Stimulated activated CD8-positive, alpha-beta memory T cell treated with anti-CD3 and anti-CD28 coated beads, Interleukin-7, amount 100 ng/mL, for 24 hours (primary cell): ENCODE measurements at places on chromosomes 13 and 19.

- no peak for DNase-seq
Measured at GRCh38 chr19:48756686-48757085, 1.4 kb downstream of the FGF21 start.

GRCh38 chr13:68304286-68304893 lies 1074.3 kb upstream of the PCDH9 start:
- DNase-seq, result no peak

GRCh38 chr13:74144269-74144668 lies 10.1 kb upstream of the KLF12 start:
- DNase-seq, result no peak

DNA sequence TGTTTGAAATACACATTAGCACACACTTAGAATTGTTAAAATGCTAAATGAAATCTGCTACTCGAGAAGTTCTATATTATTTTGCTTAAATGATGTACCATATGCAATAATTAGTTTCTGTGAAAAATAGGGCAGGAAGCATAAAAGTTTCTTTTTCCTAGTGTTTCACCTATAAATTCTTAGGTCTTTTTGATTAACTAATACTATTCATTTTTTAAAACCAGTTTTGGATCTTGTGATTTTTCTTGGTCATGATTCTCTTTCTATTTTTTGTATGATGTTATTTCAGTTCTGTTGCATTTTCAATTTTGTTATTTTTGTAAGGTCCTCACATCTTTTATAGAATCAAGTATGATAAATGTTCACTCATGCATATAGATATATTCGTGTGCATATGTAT lies 66.1 kb downstream of the URI1 start:
- DNase-seq, result no peak

GRCh38 chr13:113666951-113667701 lies at the start of gene GRK1:
GRK1 (plus strand) TSS chr13:113667219; CDS start chr13:113667387, 168 bp downstream.
- no peak for DNase-seq

DNA sequence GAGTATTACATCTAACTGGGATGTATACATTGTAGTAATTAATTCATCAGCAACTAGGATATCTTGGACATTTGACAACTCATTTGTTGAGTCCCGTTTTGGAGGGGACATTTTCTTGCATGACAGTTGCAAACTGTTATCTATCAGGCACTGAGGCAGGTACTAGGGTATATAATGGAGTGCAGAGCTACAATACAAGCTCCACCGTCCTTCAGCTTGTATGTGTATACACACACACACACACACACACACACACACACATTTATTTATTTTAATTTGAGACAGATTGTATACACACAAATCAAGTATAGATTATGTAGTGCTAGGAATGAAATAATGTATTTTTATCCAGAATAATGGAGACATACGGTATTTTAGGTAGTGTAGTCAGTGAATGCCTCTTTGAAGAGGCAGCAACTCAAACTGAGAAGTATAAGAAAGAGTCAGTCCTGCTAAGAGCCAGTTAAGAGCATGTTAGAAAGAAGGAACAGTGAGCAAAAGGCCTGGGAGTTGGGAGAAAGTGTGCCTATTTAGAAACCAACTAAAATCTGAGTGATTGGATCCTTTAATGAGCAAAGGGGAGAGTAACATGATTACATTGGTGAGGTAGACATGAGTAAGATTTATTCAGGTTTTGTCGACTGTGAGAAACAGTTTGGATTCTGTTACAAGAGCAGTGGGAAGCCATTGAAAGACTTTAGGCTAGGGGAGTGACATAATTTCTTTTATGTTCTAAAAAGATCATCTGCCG lies 74.5 kb downstream of the NBEA start:
- DNase-seq, result no peak

DNA sequence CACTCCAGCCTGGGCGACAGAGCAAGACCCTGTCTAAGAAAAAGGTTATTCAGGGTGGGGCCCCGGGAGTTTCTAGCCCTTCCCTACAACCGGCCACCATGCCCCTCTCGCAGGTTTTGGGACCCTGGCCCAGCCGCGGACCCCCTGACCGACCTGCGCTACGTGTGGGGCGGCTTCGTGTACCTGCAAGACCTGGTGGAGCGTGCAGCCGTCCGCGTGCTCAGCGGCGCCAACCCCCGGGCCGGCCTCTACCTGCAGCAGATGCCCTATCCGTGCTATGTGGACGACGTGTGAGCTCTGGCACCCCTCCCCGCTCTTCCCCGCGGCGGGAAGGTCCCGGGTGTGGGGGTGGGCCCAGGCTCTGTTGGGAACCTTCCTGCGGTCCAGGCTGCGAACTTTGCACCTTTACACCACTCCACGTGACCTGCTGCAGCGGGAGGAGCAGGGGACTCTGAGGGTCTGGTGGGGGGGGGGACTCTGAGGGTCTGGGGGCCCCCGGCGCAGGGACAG lies 6.3 kb downstream of the ABCA7 start:
- no peak for DNase-seq

DNA sequence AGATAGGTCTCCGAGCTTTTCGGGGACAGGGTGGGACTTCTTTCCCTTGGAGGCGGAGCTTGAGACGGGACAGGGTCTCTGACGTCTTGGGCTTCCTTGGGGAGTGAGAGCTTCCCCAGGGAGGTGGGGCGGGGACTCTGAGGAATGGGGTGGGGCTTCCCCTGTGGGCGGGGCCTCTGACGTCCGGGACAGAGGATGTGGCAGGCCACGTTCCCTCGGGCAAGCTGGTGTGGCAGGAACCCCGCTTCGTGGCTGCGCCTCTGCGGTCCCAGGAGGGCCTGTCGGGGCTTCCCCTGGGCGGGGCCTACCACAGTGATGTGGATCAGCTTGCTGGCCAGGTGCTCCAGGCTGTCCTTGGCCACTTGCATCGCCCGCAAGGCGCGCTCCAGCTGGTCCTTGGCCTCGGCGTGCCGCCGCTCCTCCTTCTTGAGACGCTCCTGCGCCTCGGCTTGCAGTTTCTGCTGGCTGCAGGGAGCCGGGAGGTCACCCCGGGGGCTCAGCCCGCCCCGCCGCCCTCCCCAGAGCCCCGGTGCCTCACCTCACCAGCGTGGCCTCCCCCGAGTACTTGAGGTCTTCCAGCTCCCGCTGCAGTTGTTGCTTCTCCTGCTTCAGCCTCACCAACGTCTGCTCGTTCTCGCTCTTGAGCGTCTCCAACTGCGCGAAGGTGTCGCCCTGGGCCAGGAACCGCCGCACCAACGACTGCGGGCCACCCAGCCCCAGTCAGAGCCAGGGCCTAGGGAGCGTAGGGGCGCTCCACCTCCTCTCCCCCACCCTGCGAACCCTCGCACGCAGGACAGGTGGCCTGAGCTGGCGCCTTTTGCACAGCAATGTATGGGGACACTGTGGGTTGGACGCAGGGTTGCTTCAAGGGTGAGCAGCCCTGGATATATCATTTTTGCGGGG lies 3.3 kb upstream of the RGL3 start:
- DNase-seq, result peak; percentile 35

DNA sequence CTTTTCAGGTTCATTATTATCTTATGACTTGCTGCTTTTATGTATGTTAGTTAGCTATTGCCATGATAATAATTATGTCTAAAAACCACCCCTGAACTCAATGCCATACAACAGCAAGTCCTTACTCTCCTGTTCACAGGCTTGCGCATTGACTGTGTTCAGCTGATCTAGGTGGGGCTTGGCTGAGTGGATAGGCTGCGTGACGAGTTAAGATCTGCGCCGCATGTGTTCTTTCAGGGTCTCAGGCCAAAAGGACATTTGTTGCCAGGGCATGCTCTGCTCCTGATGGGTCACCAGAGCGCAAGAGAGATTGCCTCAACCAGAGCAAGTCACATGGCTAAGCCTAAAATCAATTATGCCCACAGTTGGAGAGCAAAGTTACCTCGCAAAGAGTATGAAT lies 859 bp downstream of the ZNF568 start:
- no peak for DNase-seq

GRCh38 chr19:54316746-54317107 lies 3.8 kb upstream of the LILRA5 start:
- DNase-seq, result no peak

DNA sequence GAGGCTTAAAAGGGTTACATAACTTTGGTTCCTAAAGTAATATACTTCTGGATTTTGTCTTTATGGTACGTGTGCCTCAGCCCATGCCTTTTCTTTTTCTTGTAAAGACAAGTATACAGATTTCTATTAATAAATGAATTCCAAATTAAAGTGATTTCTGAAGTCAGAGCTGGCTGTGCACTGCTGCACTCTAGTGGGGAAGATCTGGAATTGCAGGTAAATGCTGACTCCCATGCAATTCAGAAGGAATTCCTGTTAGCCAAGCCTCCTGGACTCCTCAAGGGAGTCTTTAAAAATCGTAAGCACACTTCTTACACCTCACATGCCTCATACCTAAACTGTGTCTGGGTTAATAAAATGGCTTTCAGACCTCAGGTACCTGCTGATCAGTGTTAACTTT lies 118.4 kb upstream of the SLC7A1 start:
- no peak for DNase-seq

- DNase-seq, result no peak
Measured at GRCh38 chr19:18699403-18700054, 16.0 kb downstream of the CRTC1 start.

DNA sequence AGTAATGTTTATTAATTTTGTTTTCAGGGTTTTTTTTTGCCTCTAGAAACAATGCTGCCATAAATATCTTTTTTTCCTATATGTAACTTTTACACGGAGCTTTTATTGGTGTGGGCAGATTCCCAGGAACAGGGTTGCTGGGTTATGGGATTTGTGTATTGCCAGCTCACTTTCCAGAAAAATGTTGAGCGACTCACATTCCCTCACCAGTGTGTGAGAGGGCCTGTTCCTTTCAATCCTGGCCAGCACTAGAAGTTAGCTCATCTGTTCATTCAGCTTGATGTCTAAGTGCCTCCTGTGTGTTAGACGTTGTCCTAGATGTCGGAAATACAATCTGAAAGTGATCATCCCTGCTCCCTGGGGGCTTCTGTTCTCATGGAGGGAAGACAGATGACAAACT lies 2.6 kb downstream of the ZNF71 start:
- no peak for DNase-seq

DNA sequence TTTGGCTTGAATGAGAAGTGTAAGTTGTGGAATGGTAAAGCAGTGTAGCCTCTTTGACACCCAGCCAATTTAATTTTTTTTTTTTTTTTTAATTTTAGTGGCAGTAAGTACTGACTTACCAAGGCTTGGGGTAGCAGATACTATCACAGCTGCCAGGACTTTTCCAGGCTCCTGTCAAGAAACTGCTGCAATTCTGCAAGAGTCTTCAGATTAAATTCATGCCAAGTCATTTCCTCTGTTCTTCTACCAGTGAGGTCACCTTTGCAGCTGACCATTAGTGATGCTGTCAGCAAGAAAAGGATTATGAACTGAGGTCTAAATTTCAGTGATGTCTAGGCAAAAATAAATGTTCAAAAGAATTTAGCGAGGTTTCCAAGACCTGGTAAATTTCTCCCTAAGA lies 91.2 kb downstream of the GGACT start:
- no peak for DNase-seq

GRCh38 chr13:100870898-100871297 lies 196.3 kb upstream of the TMTC4 start:
- no peak for DNase-seq

GRCh38 chr13:75308222-75308621 lies 173.7 kb downstream of the TBC1D4 start:
- no peak for DNase-seq

DNA sequence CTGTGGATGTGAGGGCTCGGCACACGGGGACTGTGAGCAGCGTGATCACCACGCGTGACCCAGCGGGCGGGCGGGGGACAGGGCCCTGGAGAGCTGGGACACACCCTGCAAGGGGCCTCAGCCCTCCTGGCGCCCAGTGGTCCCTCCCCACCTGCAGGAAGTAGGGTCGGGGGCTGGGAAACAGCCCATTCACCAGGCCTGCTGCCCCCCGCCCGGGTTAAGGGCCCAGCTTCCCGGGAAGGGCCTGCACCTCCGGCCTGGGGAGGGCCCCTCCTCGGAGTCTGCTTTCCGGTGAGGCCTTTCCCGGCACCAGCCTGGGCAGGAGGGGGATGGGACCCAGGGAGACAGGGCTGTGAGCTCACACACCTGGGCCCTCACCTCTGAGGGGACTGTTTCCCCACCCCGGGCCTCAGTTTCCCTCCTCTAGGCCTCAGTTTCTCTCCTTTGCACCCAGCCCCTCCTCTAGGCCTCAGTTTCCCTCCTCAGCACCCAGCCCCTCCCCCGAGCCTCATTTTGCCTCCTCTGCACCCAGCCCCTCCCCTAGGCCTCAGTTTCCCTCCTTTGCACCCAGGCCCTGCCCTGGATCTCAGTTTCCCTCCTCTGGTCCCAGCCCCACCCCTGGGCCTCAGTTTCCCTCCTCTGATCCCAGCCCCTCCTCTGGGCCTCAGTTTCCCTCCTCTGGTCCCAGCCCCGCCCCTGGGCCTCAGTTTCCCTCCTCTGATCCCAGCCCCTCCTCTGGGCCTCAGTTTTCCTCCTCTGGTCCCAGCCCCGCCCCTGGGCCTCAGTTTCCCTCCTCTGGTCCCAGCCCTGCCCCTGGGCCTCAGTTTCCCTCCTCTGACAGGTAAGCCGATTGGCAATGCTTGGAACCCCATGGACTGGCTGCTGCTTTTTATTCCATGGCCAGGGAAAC lies 1.9 kb upstream of the MADCAM1 start:
- no peak for DNase-seq

DNA sequence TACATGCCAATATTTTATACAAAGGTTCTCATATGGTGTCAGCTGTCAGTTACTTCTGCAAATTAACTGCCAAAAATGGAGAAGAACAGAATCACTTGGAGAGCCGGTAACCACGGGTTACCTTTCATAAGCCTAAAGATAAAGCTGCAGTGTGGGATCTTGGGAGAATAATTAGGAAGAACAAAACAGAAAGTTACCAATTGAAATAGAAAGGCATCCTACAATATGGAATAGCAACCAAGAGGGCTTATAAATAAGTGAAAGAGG lies 74.2 kb downstream of the TSHZ3 start:
- DNase-seq, result no peak

GRCh38 chr13:36377826-36378468 lies 31.8 kb upstream of the SPART start:
- DNase-seq, result no peak

GRCh38 chr13:73385848-73386247 lies 327.0 kb downstream of the KLF5 start:
- DNase-seq, result no peak

GRCh38 chr13:98741741-98742435 lies 10.6 kb downstream of the SLC15A1 start:
- DNase-seq, result no peak

DNA sequence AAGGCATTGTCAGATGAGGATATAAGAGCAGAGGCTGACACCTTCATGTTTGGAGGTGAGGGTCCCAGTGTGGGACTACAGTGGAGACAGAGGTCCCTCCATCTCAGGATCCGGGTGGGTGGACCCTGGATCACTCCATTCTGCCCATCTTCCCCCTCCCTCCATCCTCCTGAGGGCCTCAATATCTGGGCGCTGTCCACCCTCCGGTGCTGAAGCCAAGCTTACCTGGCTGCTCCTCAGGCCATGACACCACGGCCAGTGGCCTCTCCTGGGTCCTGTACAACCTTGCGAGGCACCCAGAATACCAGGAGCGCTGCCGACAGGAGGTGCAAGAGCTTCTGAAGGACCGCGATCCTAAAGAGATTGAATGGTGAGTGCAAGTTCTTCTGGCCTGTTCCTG lies 11.9 kb downstream of the CYP4F12 start:
- DNase-seq, result no peak

GRCh38 chr13:41541142-41541938 lies 84.0 kb downstream of the RGCC start:
- DNase-seq, result no peak
